Activated CD4-positive, alpha-beta memory T cell treated with anti-CD3 and anti-CD28 coated beads, Interleukin-2, amount 10 ng/mL, durations not matched to agents 7 days and 5 days (primary cell): ENCODE measurements at places on chromosomes 1 and 21. TPM values are rescaled to one million over a fixed set of nuclear protein-coding genes. Genes with fewer than 3 reads are reported as not detected.

- no peak for DNase-seq
Measured at GRCh38 chr1:205298191-205298994, 23.2 kb downstream of the NUAK2 start.

Gene MSH4
- 0.20 TPM for total RNA-seq

Gene TDRD5
- not detected for total RNA-seq

DNA sequence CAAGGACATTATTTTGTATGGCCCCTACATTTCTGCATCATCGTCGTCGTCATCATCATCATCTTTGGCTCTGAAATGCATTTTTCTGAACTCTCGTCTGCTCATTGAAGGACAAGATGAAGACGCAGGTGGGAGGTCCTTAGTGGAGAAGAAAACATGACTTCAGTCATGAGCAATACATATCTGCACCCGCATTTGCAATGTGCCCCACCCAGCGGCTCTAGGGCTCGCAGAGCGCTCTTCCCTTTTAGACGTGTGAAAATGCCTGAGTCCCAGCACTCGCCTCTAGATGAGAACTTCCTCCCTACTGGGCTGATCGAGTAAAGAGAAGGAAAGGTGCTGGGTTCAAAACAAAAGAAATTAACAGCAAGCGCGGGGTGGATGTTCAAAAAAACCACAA, 10.1 kb downstream of the C1orf174 start:
- DNase-seq, result no peak

- no peak for DNase-seq
Measured at GRCh38 chr1:109649491-109649914, 6.4 kb upstream of the GSTM4 start.
